ENCODE measurements at places on chromosomes 4 and X.

DNA sequence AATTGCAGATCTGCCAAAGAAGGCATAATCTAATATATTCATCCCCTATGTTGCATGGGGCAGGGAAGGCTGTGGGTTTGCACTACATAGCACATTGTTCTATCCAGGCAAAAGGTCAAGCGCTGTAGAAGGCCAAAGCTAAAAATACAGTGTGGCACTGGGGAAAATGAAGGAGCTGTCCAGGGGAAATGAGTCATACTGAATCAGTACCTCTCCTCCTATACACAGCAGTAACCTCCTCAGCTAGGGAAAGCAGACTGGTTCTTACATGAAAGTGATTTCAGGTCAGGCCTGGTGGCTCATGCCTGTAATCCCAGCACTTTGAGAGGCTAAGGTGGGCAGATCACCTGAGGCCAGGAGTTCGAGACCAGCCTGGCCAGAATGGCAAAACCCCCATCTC is 31.0 kb upstream of the SLC25A4 start:
- peak; percentile 96 for DNase-seq

- DNase-seq: no peak
Observed at GRCh38 chr4:105196523-105197145, 50.0 kb downstream of the TET2 start.

DNA sequence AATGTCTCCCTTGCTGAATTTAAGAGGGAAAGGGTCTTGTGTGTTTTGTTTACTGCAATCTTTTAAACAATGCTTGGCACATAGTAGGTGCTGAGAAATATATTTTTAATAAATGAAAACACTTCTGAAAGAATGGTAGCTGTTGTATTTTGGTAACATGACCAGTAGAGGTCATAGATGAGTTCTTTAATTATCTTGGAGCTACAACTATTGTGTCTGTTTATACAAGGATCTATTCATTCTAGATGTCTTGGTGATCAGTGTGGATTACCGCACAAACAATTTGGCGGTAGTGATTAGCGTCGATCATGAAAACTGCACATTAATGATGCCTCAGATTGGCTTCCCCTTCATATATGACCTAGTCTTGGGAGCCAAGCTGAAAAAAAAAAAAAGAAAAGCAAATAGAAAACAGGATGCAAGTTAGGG is 21.4 kb upstream of the SCRG1 start:
- peak; percentile 27 for DNase-seq

- no peak for DNase-seq
Observed at GRCh38 chr4:58809948-58810347, 1699.8 kb upstream of the IGFBP7 start.

DNA sequence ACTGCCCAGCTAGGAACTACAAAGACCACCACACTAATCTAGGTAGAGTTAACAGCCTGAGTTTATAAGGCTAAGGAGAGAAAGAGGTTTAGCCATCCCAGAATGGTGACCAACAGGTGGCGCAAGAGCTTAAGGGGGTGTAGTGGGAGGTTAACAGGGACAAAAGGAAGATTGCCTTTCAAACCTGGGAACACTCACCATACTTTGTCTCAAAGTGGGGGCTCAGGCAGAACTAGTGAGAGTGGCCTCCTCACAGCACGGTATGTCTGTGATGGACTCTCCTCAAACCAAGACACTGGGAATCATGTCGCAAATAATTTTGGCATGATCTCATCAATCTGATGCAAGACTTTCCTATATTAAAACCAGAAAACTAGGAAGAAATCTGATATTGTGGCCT is 23.4 kb downstream of the CCNI start:
- DNase-seq: peak; percentile 39

DNA sequence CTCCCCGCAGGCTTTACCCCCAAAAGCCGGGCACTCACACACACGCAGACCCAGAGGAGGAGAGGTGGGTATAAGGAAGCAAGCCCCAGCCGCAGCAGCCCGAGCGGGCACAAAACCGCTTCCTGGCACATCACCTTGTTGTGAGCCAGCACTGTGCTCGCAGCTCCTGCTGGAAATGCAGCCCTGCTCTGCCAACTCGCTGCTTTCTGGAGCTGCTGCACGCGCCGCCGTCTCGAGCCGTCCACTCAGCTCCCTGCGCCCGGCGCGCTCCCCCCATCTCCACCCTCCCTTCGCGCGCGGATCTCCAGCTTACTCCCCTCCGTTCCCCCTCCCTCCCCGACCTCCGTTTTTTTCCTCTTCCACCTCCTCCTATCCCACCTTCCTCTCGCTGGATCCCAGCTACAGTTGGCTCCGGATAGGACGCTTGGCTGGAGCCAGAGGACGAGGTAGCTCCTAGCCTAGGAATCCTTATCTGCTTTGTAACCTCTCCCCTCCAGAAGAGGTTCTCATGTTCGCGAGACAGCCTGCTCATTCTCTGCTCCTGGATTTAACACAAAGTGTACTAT is at the start of gene SPOCK3:
TSS of gene SPOCK3 (minus strand) at position 179 of the 566 bp plus-strand sequence.
- DNase-seq: peak; percentile 9

GRCh38 chrX:18026166-18026565 is 165.1 kb upstream of the RAI2 start:
- peak; percentile 35 for DNase-seq

DNA sequence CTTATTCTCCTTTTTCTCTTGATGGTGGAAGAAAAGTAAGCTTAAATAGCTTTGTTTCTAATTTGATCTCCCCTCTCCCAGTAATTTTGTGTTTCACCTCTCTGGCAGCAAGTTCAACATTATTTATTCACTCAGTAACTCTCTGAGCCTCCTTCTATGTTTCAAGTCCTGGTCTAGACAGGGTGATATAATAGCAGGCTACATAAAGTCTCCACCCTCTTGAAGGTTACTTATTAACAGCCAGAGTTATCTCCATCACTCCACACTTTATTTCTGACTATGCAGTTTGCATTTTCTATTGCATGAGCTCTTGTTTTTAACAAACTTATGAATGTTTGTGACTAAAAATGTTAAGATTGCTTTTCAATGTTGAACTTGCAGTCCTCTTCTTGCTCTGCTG is 17.8 kb upstream of the ANOS1 start:
- DNase-seq: no peak

DNA sequence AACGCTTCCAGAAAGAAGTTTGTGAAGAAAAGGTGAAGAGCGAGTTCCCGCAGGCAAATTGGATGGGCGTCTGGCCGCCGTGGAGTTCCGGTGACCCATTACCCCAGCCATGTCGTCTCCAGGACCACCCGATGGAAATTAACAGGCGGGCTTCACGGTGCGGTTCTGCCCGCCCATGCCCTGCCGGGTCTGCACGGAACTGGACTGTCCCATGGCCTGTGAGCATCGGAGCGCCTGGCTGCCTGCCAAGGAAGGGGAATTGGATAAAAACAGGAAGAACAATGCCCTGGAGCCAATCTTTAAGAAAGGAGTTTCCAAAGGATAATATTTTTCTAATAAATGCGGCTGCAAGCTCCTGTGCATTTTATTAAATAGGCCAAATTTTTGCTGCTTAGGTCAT is 319.8 kb upstream of the SLC7A11 start:
- no peak for DNase-seq

DNA sequence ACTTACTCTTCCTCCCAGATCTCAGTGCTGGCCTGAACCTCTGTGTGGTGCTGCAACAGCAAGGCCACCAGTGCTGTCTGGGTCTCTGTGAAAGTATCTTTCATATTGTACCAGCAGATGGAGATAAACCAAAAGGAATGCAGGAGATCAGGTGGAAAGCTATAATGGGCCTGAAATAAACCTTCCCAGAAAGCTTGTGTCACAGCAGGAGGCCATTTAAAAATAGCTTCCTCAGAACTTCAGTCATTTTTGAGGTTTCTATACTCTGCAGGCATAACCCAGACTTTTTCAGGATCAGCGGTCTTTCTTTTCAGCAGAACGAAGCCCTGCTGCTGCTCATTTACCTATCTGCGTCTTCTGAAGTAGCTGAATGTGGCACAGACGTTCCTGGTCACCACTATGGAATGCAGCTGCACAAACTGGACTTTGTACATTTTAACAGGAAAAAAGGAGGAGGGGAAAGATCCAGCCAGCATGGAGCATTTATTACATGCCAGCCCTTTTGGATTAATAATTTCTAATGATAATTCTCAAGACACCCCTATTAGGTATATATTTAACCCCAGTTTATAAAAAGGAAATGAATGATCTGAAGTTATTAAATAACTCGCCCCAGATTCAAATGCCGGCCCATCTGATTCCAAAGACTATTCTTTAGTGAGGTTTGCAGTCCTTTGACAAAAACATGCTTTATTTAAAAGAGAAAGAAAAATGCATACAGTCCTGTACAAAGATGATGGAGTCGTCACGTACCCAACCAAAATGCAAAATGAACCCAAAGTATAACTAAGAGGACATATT is 119.7 kb downstream of the NFKB1 start:
- DNase-seq: peak; percentile 73

GRCh38 chr4:123587983-123588494 is 191.4 kb downstream of the SPRY1 start:
- peak; percentile 96 for DNase-seq

GRCh38 chrX:24658421-24658820 is 11.3 kb upstream of the PCYT1B start:
- DNase-seq: no peak

DNA sequence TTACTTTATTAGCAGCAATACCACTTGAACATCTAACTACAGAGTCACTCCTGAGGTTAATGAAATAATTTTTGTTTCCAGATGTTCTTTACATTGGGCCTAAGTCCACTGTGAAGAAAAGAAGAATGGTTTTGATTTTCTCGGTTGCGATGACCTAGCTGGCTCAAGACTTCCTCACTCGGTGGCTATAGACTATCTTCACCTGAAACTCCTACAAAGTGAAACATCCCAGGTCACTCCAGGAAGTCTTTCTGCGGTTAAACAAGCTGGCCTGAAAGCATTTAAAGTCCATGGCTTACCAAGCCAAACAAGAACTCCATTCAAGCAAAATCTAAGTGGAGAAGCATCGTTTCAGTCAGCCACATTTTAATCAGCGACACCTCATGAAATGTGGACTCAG is 13.7 kb upstream of the SORBS2 start:
- no peak for DNase-seq

DNA sequence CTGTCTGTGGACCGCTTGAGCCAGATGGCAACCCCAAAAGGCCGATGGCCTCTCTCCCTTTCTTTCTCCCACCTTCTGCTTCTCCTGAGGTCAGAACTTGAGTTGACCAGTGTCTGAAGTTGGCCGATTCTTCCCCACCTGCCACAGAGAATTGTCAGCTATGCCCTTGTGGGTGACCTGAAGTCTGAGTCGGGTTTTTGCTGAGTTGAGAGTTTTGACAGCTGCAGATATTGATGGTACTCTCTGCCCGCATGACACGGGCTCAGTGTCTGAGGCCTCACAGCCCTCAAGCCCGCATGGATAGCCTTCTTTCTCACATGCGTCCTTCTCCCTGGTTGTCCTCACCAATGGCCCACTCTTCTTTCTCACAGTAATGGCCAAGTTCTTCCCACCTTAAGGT is 111.0 kb downstream of the EFNB1 start:
- no peak for DNase-seq

GRCh38 chr4:118338981-118339765 is 13.6 kb downstream of the PRSS12 start:
- DNase-seq: no peak

GRCh38 chr4:173057442-173057841 is 111.2 kb upstream of the GALNT7 start:
- peak; percentile 38 for DNase-seq

- DNase-seq: peak; percentile 8
Observed at GRCh38 chr4:136680271-136680670, 852.0 kb downstream of the PCDH18 start.

- DNase-seq: no peak
Observed at GRCh38 chrX:42087960-42088359, 164.6 kb upstream of the CASK start.

GRCh38 chr4:182938205-182938645 is 21.0 kb upstream of the DCTD start:
- peak; percentile 65 for DNase-seq

GRCh38 chr4:139609647-139610046 is 53.6 kb upstream of the SETD7 start:
- no peak for DNase-seq

DNA sequence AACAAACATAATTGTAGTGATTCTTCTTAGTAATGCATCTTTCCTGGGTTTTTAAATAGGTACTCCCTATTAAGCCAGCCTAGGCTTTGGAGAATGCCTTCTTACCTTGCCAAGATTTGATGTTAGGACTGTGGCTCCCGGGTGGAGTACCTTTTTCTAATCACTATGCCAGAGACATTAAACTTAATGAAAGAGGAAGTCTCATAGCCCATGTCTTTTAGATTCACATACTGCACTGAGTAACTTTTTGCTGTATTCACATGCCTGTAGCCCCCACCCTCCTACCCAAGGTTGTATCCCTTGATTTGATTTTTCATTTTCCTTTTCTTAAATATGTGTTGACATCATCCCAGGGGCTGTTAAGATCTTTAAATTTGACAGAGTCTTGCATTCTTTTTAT is 104.2 kb upstream of the TLR2 start:
- DNase-seq: no peak

DNA sequence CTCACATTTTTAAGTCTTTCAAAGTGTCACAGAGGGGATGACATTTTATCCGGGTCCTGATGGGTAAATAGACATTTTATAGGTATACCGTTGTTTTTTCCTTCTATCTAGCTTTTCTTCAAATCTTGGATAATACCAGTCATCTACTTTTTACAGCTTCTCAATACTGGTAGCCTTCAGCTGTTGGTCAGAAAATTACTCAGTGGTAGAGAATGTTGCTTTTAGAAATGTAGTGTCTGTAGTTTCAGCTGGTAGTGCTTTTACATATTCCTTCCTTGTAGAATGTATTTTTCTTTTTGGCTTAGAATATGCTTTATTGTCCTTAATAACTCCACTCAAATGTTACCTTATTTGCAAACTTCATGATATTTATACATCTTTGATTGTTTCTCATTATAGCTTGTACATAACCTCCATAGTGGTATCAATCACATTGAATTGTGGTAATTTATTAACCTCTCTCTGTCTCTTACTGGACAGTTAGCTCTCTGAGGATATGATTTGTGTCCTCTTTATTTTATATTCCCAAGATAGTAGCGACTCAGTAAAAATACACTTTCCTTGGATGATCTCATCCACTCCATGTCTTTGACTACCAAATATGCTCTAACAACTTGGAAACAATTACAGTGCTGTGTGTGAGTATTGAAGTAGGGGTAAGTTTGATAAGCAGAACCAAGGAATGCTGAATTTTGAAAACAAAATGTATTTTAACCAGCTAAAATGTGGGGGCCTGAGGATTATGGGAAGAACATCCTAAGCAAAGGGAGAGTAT is 53.8 kb downstream of the RAP1GDS1 start:
- no peak for DNase-seq

DNA sequence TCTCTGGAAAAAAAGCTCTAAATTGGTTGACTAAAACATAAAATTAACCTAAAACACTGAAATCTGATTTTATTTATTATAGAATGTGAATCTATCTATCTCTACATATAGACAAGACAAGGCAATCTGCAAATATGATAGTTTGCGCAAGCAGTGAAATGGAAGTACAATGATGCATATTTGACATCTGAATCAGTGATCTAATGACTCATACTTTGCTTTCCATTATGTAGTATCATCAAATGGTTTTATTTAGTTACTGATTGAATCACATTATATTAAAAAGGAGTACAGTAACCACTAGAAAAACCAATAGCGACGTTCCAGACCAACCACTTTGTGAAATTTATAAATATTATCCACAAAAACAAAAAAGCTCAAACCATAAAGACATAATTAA is 1969.3 kb downstream of the PCDH7 start:
- no peak for DNase-seq

- no peak for DNase-seq
Observed at GRCh38 chr4:1743975-1744374, 22.7 kb downstream of the TACC3 start.
